Heart left ventricle (tissue), 16 donors: ENCODE measurements at places on chromosomes 5 and 9.
A peak's percentile ranks its signal among the peaks of the same experiment; 100 is the strongest.

DNA sequence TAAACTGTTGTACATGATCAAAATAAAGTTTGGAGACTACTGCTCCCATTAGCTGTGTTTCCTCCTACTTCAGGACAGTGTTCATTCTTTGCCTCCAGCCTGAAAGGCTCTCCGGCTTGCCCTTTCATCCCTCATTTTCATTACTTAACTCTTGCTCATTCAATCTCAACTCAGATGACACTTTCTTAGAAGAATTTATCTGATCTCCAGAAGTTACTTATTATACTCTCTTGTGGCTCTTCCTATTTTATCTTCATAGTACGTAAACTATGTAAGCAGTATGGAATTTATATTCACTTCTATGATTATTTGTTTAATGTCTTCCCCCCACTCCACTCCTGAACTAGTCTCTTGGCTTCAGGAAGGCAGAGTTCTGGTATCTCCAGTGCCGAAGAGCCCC, 1737.9 kb upstream of the C9orf72 start:
- no peak for DNase-seq

DNA sequence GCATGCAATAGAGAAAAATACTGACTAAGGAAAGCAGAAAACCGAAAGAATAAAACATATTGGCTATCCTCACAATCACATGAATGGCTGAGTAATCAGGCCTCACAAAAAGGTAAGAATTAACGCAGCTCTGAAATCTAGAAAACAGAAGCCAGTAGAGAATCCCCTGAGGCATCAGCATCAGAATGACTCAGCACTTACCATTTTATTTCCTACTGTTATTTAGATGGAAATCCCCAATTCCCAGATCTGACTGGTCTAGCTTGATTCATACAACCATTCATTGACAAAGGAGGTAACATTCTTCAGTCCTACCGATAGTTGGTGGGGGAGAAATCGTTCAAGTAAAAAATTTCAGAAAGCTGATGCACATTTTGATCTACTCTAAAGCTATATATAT, 1408.4 kb upstream of the WWC1 start:
- no peak for DNase-seq

DNA sequence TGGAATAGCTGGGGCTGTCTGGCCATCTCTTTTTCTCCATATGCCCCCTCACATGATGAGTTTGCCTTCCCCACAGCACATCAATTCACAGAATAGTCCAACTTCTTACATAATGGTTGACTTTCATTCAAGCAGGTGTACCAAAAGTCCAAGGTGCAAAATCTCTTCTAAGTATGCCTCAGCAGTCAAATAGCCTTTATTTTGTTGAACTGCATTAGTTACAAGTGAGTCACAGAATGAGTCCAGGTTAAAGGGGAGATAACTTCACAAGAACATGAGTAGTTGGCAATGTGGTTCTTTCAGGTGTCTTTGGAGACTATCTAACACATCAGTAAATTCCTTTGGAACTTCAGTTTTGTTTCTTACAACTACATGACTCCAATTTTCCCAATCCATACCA, 672.5 kb downstream of the PRELID2 start:
- no peak for DNase-seq

- no peak for DNase-seq
Observed at GRCh38 chr5:67964619-67965018, 250.9 kb upstream of the PIK3R1 start.

- DNase-seq: no peak
Observed at GRCh38 chr5:10018201-10019069, 231.3 kb downstream of the ATPSCKMT start.

GRCh38 chr5:22665801-22666200, 187.3 kb downstream of the CDH12 start:
- no peak for DNase-seq

DNA sequence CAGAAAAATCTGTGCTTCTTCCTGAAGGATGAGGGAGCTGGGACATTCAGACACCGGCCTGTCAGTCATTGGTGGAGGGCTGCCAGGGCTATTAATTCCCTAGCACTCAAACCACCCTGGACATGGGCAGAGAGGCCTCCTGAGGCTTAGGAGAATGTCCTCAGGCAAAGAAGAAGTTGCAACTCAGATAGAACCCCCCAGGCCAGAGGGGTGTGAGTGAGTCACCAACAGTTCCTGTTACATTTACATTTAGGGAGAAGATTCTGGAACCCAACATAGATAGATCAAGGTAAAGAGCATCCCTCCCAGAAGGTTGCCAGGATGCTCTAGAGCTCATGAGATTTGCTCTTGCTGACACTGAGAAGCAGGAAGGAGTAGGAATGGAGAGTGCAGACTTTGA, 29.2 kb upstream of the SYK start:
- DNase-seq: no peak

DNA sequence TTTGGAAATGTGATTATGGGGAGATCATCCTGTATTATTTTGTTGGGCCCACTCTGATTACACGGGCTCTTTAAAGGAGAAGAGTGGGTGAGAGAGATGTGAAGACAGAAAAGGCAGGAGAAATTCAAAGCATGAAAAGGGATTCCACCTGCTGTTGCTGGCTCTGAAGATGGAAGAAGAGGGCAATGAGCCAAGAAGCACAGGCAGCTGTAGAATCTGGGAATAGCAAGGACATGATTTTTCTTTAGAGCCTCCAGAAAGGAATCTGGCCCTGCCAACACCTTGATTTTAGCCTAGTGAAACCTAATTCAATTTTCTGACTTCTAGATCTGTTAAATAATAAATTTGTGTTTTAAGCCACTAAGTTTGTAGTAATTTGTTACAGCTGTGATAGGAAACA, 11.3 kb downstream of the C9 start:
- DNase-seq: no peak

DNA sequence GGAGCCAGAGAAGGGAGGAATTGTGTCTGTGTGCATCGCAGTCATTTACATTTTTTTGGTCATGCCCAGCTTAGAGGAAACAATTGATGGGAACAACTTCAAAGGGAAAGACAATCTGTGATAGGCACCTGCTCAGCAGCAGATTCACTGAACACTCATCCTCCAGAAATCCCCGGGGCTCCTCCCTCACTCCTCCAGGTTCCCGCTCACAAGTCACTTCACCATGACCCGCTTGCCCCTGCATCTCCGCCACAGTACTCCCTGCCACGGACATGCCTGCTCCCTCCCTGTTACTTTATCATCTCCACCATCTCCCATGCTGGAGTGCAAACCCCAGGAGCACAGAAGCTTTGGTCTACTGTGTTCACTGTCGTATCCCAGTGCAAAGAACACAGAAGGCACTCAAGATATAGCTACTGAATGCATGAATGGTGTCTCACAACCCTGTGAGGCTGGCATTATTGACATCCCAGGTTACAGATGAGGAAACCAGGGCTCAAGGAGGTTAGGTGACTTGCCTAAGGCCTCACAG, 16.2 kb downstream of the LHX6 start:
- no peak for DNase-seq

DNA sequence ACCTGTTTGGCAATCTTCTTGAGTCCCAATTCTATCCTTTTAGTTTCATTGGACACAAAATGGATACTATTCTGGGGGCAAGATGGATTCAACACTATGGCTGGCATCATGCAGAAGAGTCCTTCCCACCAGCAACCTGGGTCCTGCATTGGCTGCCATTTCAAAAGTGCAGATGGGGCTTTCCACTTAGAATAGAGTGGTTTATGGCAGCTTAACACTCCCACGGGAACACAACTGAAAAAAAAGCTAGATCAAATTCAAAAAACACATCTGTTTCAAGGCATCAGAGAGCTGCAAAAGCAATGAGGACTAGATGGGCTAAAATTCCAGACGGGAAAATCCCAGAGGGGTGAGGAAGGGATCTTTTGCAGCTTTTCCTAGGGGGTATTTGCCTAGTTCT, 11.2 kb upstream of the HMHB1 start:
- DNase-seq: no peak

DNA sequence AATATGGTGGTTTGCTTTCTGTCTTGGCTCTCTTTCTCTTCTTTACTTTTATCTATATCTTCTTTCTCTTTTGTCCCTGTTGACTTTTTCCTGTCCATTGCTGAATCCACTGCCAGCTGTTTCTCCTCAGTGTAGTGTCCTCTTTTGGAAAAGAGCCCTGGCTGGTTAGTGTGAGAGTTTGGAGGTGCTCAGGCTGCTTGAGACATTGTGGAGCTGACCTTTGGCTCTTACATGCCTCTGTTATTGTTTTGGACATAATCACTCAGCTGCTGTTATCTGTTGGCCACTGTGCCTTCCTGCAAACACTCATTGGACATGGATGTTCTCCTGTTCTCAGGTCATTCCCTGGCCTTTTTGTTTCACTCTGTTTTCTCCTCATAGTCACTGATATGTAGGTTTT, 295.4 kb upstream of the RIOK2 start:
- DNase-seq: no peak

DNA sequence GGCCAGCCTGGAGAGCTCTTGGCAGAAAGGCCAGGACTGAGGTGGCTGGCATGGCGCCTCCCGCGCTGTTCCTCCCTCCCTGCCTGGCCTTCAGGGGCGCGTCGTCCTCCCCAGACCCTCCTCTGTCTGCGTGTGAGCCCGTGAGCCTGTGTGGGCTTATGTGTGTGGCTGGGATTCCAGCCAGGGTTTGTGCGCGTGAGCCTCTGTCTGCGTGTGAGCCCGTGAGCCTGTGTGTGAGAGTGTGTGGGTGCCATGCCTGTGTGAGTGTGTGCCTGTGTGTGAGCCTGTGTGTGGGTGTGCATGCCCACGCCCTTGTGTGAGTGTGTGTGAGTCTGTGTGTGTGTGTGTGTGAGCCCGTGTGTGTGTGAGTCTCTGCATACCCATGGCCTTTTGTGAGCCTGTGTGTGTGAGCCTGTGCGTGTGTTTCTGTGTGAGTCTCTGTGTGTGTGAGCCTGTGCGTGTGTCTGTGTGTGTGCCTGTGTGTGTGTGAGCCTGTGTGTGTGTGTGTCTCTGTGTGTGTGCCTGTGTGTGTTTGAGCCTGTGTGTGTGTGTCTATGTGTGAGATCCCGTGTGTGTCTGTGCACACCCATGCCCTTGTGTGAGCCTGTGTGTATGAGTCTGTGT, 13.0 kb downstream of the RXRA start:
- DNase-seq: no peak

- no peak for DNase-seq
Observed at GRCh38 chr5:33166522-33166921, 274.2 kb upstream of the TARS1 start.

DNA sequence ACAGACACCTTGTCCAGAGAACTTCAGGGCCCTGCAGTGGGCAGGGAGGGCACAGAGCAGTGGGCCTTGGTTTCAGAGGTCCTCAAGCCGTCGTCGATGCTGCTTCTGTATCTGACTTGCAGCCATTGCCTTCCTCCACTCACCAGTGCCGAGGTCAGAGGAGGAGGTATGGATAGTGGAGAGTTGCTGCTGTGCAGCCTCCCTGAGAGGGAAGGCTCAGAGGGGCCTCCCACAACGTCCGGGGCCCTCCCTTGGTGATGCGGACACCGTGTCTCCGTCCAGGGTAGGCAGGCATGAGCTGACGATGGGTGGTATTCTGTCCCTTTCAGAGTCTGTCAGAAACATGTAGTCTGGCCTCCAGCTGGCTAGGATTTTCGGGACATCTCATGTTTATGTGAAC, 73.9 kb downstream of the MVB12B start:
- no peak for DNase-seq

DNA sequence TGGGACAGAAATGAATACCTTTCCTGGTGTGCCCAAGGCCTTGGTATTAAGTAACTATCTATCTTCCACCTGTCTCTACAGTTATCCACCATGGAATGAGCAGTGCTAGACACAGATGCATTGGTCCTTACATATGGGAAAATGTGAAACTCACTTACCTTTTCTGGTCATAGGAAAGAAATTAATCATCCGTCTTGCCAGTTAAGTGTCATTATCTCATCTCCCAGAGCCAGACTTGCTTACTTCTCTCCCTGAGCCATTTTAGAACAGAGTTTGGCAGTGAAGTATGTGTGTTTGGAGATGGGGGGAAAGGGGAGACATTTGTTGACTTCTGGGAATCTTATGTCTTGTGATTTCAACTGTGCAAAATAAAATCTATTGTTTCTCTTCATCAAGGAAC, 1211.0 kb upstream of the CDH6 start:
- no peak for DNase-seq

DNA sequence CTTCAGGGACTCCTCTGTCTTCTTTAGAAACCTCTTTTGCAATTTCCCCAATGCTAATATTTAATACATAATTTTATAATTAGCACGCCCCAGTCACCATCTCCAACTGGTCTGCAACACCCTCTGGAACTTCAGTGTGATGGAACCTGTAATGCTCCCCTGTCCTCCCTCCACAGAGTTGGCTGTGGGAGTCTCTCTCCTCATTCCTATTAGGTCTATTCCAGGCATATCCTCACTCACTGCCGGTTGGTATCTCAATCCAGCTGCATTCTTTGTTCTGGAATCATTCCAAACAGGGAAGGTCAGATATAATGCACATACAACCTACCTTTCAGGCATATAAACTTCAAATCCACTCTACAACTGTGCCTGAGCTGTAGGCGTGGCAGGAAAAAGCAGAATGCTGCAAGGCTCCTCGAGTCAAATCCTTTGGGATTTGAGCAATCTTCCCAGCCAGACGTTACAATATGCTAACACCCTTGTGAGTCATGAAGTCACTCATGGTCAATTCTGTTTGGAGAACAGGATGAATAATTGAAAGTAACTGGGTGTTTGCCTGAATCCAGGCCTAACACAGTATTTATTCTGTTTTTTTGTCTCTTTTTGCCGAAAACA, 293.8 kb downstream of the CWC27 start:
- DNase-seq: peak; percentile 57

GRCh38 chr5:82622711-82623514, 344.8 kb upstream of the RPS23 start:
- DNase-seq: no peak

GRCh38 chr5:1733369-1733768, 66.3 kb downstream of the MRPL36 start:
- DNase-seq: no peak

DNA sequence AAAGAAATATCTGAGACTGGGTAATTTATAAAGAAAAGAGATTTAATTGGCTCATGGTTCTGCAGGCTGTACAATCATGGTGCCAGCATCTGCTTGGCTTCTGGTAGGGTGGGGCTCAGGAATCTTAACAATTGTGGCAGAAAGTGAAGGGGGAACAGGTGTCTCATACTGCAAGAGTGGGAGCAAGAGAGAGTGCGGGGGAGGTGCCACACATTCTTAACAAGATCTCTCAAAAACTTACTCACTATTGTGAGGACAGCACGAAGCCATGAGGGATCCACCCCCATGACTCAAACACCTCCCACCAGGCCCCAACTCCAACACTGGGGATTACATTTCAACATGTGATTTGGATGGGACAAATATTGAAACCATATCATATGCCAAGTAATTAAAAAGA, 70.1 kb upstream of the PANK3 start:
- DNase-seq: no peak
